GOT3 (cell line): ENCODE measurements at places on chromosomes 5 and 9.

DNA sequence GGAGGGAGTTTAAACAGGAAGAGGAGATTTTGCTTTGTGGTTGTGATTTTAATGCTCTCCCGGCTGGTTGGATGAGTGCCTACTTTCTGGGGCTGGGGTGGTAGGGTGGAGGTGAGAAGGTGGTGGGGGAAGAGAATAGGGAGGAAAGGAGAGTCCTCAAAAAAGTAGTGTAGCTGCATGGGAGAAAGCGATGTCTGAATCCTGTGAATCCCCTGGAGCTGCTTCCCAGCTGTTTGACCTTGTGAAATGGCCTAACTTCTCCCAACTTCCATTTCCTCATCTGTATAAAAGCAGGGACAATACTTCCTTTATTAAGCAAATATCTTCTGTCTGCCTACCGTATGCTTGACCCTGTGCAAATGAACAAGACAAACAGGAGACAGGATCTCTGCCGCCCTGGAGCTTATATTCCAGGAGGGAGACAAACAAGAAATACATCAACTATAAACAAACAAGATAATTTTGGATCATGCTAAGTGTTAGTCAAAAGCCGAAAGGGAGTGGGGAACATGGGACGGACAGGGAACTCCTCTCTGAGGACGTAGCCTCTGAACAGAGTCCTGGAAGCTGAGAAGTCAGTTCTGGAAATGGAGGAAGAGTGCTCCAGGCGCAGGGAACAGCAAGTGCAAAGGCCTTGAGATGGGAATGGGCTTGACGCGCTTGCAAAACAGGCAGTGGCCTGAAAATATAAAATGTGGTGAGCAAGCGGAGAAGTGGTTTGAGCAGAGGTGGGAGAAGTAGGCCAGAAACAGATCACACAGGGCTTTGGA is 103.5 kb downstream of the SPRY4 start:
- DNase-seq = no peak

GRCh38 chr5:171168171-171168570 is 140.9 kb upstream of the TLX3 start:
- no peak for DNase-seq

GRCh38 chr5:90551376-90551775 is 7.2 kb upstream of the ADGRV1 start:
- DNase-seq = no peak

- DNase-seq = no peak
These were observed 297.8 kb upstream of the IRX2 start for GRCh38 chr5:3049261-3049660.

GRCh38 chr9:91179237-91180138 is 182.2 kb downstream of the AUH start:
- DNase-seq = no peak

- DNase-seq = no peak
These were observed 2064.4 kb upstream of the C9orf72 start for GRCh38 chr9:29637471-29638237.

DNA sequence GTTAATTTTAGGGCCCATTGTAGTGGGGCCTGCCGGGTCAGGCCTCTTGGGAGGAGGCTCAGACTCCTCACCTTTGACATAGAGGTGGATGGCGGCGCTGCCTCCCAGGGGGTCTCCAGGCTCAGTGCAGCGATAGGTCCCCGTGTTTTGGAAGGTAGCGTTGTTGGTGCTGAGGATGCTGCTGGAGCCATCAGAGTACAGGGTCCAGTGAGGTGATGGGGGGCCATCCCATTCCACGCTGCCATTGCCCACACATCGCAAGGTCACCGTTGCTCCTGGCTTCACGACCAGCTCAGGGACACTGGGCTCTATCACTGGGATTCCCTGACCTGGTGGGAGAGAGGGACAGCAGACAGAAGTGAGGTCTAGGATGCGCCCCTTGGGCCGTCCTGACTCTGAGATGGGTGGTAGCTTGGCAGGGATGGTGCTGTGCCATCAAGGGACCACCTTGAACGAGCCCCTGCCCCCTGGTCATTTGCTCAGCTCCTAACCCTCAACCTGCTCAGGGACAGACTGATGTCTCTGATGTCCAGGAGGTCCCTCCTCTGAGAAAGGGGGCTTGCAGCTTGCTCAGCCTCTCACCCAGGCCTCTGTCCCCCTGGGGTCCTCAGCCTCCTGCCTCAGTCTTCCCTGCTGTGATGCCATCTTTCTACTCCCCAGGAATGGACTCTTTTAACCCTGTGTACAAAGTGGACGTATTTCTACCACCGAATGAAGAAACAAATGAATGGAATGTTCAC is 5.5 kb downstream of the CSF1R start:
- DNase-seq = no peak

- DNase-seq = no peak
These were observed 33.0 kb downstream of the TBCA start for GRCh38 chr5:77743181-77743580.

GRCh38 chr9:76592974-76593347 is 134.0 kb downstream of the GCNT1 start:
- no peak for DNase-seq

DNA sequence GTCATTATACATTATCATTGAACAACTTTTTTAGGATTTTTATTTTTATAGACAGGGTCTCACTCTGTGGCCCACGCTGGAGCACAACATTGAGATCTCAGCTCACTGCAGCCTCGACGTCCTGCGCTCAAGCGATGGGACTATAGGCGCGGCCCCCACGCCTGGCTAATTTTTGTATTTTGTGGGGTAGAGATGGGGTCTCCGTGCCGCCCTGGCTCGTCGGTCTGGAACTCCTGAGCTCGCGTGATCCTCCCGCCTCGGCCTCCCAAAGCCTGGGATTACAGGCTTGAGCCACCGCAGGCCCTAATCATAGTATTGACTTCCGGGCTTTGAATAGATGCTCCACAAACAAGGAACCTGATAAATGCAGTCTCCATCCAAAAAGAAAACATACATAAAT is 1.4 kb upstream of the EDF1 start:
- DNase-seq = no peak

GRCh38 chr5:128353441-128354107 is 184.5 kb downstream of the FBN2 start:
- no peak for DNase-seq

DNA sequence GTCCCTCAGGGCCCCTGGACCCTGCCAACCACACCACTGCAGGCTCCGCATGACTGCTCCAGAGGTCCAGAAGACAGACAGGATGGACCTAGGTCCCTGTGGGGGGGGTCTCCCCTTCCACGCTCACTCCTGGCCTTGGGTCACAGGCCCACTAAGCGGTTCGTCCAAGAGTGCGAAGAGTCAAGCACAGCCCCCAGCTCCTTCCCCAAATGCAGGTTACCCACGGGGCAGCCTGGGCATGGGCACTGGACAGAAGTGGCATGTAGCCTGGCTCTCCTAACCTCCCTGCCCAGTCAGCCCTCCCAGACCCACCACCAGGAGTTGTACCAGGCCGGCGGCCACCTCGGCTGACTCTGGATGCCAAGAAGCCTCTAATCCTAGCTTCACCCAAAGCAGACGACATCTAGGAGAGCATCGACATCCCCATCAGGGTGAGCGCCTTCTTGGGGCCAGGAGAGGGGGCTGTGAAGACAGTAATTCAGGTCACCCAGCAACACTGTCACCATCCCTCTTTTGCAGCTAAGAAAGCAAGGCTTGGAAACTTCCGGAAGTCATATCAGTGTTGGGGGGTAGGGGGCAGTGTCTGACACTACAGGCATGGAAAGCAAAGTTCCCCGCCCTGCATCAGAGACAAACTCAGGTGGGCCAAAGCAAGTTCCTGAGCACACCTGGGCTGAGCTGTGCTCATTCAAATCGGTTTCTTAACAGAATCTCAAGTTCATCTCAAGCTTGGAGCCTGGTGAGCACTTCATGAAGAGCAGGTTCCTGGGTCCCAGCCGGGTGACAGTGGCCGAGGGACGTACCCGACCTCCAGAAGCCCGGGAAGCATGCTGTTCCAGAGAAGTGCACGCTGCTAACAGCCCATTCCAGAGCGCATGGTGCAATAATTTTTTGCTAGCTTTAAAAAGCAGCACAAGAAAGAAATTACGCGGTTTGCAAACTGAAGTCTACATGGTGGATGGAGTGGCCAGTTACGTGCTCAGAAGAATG is 68.7 kb downstream of the SEMA4D start:
- no peak for DNase-seq

GRCh38 chr5:34667705-34668104 is 11.6 kb downstream of the RAI14 start:
- DNase-seq = no peak

DNA sequence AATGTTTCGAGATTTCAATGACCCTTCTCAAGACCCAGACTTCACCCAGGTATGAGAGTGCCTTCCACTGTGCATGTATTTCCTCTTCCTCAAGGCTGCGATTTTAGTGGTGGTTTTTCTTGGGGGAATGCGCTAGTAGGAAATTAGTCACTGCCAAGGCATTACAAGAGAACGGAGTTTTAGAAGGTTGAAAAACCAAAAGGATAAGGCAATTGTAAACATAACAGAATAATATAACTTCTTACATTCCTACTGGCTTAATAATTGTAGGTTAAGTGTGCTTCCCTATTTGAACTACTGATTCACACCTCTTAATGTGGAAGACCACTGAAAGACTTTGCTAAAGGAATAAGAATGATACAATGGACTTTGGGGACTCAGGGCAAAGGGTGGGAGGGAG is 38.9 kb downstream of the ACO1 start:
- DNase-seq = no peak

- no peak for DNase-seq
These were observed at the start of gene SLC35D2 for GRCh38 chr9:96383165-96383942. Gene SLC35D2 (minus strand): TSS chr9:96383711. CDS start chr9:96383634, 77 bp downstream.

DNA sequence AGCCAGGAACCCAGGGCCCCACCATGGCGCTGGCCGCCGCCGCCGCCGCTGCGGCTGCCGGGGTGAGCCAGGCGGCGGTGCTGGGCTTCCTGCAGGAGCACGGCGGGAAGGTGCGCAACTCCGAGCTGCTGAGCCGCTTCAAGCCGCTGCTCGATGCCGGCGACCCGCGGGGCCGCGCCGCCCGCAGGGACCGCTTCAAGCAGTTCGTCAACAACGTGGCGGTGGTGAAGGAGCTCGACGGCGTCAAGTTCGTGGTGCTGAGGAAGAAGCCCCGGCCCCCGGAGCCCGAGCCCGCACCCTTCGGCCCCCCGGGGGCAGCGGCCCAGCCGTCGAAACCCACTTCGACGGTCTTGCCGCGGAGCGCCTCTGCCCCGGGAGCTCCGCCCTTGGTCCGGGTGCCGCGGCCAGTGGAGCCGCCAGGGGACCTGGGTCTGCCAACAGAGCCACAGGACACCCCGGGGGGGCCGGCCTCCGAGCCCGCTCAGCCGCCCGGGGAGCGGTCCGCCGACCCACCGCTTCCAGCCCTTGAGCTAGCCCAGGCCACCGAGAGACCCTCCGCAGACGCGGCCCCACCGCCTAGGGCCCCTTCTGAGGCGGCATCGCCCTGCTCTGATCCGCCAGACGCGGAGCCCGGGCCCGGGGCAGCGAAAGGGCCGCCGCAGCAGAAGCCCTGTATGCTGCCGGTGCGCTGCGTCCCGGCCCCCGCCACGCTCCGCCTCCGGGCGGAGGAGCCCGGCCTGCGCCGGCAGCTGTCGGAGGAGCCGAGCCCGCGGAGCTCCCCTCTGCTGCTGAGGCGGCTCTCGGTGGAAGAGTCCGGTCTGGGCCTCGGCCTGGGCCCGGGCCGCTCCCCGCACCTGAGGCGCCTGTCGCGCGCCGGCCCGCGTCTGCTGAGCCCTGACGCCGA is 749 bp downstream of the SOWAHA start:
- no peak for DNase-seq

DNA sequence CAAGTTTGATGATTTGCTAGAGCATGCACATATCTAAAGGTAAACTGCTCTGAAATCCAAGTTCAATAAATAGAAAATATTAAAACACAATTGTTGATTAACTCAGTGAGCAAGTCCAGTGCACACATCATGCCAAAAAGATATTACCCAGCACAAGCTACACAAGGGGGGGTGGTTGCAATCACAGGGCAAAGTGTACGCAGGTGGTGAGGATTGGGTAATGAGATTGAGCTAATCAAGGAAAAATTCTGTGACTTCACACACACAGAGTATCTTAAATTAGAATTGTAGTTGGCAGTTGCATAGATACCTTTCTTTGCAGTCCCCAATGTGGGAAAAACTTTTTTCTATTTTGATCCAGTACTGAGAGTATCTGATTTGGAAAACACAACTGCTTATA is 156.1 kb upstream of the NTRK2 start:
- DNase-seq = no peak

- DNase-seq = no peak
These were observed 46.7 kb downstream of the WNK2 start for GRCh38 chr9:93230601-93231000.

DNA sequence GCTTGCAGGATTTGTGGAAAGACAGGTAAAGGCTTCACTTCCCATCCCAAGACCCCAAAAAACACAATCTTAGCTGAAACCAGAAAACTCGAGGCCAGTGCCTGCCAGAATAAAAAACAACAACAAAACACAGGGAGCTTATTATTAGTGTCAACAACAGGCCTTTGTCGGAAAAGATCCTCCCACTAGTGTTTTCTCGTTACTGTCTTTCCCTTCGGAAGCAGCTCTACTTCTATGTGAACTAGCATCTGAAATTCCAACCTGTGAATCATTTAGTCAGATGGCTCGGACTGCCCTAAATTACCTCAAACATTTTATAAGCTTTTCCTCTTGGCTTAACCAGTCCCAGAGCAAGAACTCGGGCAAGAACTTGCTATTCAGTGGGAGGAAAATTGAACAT is 122.2 kb upstream of the GNA14 start:
- no peak for DNase-seq

DNA sequence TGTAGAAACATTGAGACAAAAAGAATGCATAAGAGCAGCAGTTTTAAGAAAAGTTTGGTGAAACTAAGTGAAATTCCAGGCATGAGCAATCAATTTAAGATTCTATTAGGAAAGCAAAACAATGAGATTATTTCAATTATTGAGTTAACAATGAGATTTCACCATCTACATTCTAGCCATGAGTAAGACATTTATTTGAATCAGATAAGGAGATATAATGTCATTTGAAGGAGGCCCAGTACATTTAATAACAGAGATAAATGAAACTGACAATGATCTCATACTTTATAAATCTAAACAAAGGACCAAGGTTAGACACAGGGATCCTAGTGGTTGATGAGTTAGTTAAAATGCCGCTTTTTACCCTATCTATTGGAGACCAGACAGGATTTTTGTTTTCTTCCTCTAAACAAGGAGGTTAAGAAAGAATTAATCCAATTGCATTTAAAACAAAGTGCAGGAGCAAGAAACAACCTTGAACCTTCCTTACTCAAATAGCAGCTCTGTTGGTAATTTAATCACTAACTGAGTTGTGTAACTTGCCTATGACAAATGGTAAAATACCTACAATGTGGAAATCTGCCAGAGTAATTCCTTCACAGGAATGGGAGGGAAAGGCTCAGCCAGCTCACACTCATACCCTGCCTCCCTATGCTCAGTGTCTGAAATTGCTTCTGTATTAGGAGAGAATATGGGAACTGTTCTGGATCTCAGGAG is 103.5 kb upstream of the NR3C1 start:
- DNase-seq = peak; percentile 17

- no peak for DNase-seq
These were observed 943 bp downstream of the STING1 start for GRCh38 chr5:139481580-139482049.
